ENCODE measurements at places on chromosomes 5 and 9.

- DNase-seq, result no peak
Observed at GRCh38 chr5:138541511-138542179, 1.4 kb downstream of the ETF1 start.

GRCh38 chr9:117926031-117926658 is 221.9 kb downstream of the TLR4 start:
- no peak for DNase-seq

- no peak for DNase-seq
Observed at GRCh38 chr9:81431641-81432040, 257.7 kb downstream of the TLE1 start.

DNA sequence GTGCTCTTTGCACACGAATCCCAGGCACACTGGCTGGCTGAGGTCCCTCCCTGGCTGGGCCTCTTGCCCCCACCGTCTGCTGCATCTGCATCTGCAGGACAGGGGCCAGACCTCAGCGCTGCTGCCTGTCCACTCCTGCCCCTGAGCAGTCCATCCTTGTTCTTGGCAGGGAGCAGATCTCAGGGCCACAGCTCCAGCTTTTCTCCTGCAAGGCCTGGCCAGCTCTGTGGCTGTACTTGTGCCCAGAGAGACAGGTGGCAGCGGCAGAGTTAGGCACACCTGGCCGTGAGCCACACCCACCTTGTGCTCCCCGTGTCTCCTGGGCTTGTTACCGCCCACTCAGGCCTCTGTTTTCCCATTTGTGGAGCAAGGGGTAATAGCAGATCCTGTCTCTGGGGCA is 13.9 kb downstream of the NEK6 start:
- DNase-seq, result no peak

GRCh38 chr5:6483880-6484382 is 35.3 kb downstream of the UBE2QL1 start:
- no peak for DNase-seq

- no peak for DNase-seq
Observed at GRCh38 chr5:2658447-2658846, 93.0 kb downstream of the IRX2 start.

DNA sequence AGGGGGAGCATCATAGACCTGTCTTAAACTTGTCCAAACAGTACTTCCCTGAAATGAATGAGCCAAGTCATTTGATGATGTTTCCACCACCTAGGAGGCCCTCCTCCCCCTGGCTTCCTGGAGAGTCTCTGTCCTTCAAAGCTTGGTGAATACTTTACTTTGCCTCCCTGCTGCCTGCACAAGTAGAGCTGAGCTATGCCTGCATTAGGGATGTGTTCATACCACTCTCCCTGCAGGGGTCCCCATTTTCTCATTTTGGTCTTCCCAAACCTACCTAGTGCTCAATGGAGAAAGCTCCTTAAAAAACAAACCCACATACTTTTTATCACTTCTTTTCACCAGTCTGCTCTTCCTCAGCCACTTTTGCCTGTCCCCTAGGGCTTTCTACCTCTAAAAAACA is 7.7 kb downstream of the CCNI2 start:
- peak; percentile 54 for DNase-seq

DNA sequence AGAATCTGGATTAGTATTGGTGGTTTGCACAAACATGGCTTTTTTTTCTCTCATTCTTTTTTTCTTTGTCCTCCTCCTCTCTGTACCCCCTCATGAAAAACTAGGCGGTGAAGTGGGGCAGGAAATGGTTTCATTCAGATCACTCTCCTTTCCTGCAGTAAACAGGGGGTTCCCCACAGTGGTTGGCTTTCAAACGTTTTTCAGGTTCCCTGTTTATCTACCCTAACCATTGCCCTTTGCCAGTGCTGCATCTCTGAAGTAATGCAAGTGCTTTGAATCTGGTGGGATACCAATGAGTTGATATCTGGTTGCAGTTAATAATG is 29.8 kb downstream of the NR4A3 start:
- no peak for DNase-seq

- peak; percentile 60 for DNase-seq
Observed at GRCh38 chr5:10689391-10690081, 71.5 kb downstream of the DAP start.

- DNase-seq, result no peak
Observed at GRCh38 chr9:35629597-35629996, 11.4 kb upstream of the CD72 start.

GRCh38 chr9:3977614-3978112 is 322.2 kb downstream of the GLIS3 start:
- DNase-seq, result no peak

GRCh38 chr5:170635706-170636105 is 131.9 kb downstream of the KCNIP1 start:
- no peak for DNase-seq

DNA sequence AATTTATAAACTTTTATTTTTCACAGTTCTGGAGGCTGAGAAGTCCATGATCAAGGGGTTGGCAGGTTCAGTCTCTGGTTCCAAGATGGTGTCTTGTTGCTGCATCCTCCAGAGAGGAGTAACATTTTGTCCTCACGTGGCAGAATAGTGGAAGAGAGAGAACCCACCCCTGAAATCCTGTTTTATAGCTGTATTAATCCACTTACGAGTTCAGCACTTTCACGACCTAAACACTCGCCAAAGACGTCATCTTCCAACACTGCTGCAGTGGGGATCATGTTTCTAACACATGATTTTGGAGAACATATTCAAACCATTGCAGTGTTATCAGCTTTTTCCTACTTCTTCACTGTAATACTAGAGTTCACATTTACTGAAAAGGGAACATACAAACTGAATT is 233.0 kb upstream of the ATP10B start:
- DNase-seq, result no peak

DNA sequence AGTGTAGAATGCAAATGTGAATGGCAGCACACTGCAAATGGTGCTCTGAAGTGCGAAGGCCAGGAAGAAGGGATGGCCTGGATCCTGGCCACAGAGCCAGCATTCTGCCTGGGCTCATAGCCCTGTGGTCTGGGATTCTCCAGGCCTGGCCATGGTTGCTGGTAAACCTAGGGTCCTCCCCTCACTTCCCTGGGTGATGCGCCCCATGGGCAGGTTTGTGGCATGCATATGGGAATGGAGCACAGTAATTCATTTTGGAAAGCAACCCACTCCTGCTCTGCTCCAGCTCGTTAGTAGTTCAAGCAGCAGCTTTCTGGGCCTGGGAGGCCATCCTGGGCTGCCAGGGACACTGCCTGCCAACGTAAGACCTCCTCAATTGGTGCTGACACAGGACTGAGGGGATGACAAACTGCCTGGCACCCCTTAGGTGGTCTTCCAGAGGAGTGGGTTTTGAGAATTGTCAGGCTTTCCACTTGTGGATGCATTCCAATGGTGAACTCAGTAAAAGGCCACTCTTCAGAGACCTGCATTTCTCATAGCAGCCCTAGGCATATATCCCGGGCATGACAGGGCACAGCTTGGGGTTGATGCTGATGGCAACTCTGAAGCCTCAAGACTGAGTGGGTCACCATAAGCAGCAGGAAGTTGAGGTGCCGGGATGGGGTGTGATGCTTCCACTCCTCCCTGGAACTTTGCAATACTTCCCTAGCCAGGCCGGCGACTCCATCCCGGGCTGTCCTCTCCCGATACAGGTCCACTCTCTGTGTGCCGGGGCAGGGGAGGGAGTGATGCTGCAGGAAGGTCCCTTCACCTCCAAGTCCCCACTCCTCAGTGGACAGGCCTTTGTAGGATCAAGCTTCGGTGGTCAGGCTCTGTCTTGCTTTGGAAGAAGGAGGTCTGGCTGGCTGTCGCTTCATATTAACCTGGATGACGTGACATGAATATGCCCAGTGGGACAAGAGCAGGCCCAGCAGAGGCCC is 1.2 kb upstream of the SLC25A48 start:
- no peak for DNase-seq

DNA sequence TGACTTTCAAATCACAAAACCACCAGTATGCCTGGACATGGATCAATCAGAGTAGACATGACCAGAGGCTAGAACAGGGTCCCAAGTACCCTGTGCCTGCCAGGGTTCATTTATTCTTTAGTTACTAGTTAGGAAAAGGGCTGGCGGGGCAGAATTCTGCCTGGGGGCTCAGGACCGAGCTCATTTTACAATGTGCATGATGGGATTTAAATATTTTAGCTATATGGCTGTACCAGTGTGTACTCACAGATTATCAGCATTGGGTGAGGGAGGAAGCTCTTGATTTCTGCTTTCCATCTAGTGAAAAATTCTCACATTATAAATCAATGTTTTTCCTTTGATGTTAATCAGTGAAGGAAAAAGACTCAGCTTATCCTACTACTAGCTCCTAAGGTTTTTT is 1511.1 kb downstream of the EFNA5 start:
- peak; percentile 9 for DNase-seq

- DNase-seq, result no peak
Observed at GRCh38 chr5:43171926-43172325, 20.1 kb upstream of the NIM1K start.

- no peak for DNase-seq
Observed at GRCh38 chr5:17713301-17713700, 79.0 kb downstream of the TAF11L14 start.

- no peak for DNase-seq
Observed at GRCh38 chr9:115305543-115305942, 187.6 kb upstream of the TNC start.

DNA sequence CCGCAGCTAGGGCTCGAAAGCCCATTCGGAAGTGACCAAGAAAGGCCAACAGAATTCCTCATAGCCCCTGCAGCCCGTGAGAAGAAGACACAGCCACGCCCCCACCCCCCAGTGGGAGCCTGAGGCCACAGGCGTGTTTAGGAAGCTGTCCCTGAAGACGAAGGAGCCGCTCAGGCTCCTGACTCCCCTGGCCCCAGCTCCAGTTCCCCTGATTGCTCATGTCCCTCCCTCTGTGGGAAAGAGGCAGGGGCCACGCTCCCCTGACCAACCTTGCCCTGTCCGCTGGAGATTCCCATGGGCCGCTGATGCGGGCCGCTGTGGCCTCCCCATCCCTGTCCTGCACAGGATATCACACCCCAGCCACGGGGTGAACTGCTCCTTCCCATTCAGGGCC is 13.6 kb downstream of the ROPN1L start:
- DNase-seq, result no peak

DNA sequence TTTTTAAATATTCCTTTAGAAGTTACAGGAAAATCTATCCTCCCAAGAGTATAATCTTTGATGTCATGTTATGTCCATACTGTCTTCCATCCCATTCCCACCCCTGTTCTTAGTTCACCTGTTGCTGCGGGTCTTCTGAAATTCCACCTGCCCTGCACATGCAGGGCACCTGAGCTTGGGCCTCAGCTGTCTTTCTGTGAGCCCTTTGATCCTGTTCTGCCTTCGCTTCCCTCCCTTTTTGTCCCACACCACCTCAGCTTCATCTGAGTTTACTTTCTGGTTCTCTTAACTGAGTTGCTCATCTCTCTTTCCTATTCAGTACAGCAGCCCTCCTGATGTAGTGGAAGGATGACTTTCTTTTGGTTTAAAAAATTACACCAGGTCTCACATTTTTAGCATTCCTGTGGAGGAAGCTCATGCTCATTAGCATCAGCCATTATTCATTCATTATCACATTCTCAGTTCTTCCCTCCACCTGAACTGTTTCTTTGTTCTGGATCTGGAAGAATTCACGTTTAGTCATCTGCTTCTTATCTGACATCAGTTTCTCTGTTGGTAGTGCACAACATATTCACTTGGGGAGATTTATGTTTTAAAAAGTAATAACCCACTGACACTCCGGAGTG is 211.0 kb downstream of the ADCY2 start:
- DNase-seq, result no peak

GRCh38 chr5:41787265-41787664 is 83.0 kb downstream of the OXCT1 start:
- no peak for DNase-seq

- DNase-seq, result no peak
Observed at GRCh38 chr5:115639377-115639776, 13.5 kb upstream of the TMED7 start.

DNA sequence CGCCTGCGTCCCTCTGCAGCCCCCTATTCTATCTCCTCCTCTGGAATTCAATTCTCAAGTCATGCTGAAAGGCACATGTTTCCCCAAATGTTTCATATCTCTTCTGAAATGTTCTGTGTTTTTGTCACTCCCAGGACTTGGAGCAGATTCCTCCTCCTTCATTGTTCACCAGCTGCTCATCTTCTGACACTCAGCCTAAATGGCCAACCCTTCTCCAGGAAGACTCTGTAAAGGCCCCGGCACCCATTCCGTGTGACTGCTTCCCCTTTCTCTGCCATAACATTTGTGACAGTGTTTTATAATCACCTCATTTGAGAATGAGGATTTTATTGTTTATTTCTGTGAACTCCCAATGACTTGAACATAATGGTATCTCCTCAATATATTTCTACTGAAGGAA is 170.8 kb upstream of the ADAMTS16 start:
- DNase-seq, result no peak

GRCh38 chr5:51018423-51018822 is 352.0 kb downstream of the PARP8 start:
- DNase-seq, result no peak

GRCh38 chr9:137582286-137582860 is 3.6 kb upstream of the DPH7 start:
- peak; percentile 50 for DNase-seq

DNA sequence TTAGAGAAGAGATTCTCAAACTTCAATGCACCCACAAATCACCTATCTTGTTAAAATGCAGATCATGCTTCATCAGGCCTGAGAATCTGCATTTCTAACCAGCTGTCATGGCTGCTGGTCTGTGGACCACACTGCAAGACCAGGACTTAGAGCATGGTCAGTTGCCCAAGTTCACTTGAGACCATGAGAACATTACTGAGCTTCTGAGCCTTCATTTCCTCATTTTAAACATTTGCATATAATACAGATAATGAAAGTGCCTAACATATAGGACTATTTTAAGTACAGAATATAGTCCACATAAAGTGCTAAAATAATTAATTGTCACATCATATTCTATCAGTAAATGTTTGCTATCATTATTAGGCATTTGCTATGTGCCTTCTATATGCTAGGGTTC is 260.8 kb upstream of the TNC start:
- DNase-seq, result no peak

- no peak for DNase-seq
Observed at GRCh38 chr5:73093943-73094342, 26.4 kb upstream of the TMEM171 start.

- no peak for DNase-seq
Observed at GRCh38 chr9:83999141-83999918, 18.7 kb downstream of the RMI1 start.
